Fibroblast of the aortic adventitia (primary cell): ENCODE measurements at places on chromosomes 2 and 18.

DNA sequence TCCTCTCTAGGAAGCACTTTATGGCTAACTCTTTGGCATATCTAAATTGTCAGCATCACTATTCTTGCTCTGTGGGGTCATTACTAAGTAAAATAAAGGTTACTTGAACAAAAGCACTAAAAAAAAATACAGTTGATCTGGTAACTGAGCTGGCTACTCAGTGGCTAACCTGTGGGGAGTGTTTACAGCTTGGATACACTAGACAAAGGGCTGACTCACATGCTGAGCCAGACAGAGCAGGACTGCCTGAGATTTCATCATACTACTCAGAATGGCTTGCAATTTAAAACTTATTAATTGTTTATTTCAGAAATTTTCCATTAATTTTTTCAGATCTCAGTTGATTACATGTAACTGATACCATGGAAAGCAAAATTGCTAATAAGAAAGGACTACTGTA lies 1690.4 kb upstream of the SLC39A10 start:
- DNase-seq: peak; percentile 89

GRCh38 chr2:27956888-27957287 lies 66.4 kb downstream of the BABAM2 start:
- DNase-seq: peak; percentile 79

GRCh38 chr2:174072069-174072468 lies 106.9 kb upstream of the SP3 start:
- DNase-seq: no peak

DNA sequence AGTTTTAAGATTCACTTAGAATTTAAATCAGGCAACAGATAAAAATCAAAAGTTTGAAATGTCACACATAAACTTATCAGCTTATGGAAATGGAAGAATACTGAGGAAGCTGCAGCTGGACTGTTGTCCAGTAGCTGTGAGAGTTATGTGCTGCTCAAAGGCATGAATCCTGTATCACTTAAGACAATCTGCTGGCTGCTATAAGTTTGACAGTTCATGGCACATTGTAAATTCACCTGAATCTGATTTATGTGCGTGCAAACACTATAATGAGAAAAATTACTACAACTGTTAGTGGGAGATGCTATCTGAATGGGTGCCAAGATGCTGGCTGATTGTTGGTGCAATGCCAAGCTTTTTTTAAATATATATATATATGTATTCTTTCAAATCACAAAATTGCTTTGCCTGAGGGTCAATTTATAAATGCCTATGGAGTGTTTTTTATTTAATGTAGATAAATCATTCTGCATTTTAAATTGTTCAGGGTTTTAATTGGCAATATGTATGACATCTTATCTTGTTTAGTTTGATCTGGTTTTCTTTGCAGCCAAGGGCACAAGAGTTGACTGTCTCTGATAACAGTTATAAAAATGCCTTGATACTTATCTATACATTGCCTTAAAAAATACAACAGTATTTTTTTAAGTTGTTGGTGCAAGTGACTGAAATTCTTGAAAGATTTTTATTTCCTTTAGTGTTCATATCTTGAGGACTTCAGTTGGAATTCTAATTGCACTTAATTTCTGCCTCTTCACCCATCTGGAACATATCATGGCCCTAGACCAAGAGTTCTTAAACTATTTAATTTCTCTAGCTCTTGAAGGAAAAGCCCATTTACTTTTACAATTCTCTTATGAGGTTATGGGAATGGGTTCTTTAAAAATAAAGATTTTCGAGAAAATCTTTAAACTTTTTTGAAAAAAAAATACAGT lies 48.7 kb downstream of the CAVIN2 start:
- no peak for DNase-seq

DNA sequence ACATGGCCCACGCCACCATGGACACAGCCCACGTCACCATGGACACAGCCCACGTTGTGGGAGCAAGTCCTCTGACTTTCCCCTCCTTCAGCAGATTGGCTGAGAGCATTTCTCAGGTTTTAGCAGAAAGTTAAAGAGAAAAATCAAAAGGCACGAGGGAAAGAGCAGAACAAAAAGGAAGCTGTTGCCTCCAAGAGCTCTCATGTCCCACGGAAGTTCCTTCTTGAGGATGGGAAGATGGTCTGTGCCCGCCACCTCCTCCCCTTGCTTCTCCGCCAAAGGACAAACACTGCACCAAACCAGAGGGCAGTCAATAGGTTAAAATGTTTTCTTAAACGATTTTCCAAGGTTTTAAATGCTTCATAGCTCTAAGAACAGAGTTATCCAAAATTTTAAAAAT lies 148.4 kb downstream of the HDAC4 start:
- DNase-seq: no peak

GRCh38 chr2:123737371-123737770 lies 287.7 kb upstream of the CNTNAP5 start:
- DNase-seq: no peak

DNA sequence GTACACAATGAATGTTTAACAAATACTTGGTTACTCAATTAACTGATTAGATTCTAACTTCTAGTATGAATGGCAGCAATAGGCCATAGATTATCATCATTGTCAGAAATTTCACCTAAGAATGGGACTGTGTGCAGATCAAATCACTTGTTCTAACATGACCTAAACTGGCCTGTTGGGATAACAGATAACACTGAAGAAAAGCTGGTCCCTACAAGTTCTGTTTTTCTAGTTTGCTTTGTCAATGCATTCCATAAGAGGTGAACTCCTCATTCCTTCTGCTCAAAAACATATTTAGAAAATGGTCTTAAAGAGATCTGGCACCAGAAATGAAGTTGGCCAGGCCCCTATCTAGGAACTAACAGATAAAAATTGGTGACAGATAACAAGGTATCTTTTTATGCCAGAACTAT lies 175.4 kb downstream of the THADA start:
- DNase-seq: peak; percentile 73

GRCh38 chr18:78721238-78721875 lies 258.3 kb upstream of the SALL3 start:
- no peak for DNase-seq

- no peak for DNase-seq
Observed at GRCh38 chr2:234364661-234365060, 132.2 kb downstream of the ARL4C start.

GRCh38 chr2:73842739-73843019 lies 13.9 kb downstream of the STAMBP start:
- DNase-seq: no peak

DNA sequence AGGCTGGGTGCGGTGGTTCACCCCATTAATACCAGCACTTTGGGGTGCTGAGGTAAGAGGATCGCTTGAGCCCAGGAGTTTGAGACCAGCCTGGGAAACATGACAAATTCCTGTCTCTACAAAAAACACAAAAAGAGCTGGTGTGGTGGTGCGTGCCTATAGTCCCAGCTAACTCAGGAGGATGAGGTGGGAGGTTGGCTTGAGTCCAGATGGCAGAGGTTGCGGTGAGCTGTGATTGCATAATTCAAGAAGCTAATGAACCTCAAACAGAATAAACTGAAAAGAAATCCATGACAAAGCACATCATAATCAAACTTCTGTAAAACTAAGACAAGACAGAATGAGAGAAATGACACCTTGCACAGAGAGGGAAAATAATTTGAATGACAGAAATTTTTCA lies 54.8 kb downstream of the SEMA4F start:
- DNase-seq: peak; percentile 71

GRCh38 chr2:72415241-72415661 lies 267.6 kb upstream of the CYP26B1 start:
- peak; percentile 76 for DNase-seq

DNA sequence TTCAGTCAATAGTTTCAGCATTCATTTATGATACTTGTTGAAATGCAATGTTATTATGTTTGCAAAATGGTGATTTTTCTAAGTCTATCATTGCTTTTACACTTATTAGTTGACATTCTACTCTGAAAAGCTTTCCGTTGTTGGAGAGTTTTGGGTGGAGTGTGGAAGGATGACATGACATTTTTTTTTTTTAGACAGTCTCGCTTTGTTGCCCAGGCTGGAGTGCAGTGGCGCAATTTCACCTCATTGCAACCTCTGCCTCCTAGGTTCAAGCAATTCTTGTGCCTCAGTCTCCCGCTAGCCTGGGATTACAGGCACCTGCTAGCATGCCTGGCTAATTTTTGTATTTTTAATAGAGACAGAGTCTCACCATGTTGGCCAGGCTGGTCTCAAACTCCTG lies 29.8 kb downstream of the PIKFYVE start:
- no peak for DNase-seq

- DNase-seq: no peak
Observed at GRCh38 chr2:240879105-240879504, 10.5 kb downstream of the AGXT start.

- peak; percentile 88 for DNase-seq
Observed at GRCh38 chr2:72198532-72199241, 51.0 kb upstream of the CYP26B1 start.

- peak; percentile 51 for DNase-seq
Observed at GRCh38 chr18:23716516-23716915, 27.3 kb downstream of the LAMA3 start.

DNA sequence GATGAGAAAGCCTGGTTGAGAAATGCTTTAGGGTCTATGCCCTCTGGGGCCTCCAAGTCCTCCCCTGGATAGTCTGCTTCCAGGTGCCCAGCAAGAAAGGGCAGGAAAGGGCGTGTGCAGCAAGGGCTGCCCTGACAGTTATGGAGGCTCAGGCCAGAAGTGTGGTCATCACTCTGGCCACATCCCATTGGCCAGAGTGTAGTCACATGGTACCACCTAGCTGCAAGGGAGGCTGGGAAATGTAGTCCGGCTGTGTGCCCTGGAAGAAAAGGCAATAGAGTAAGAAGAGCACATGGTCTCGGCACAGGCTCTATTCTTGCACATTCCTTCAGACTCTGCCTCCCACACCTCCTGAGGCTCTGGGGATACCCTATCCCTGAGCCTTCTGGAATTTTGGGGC lies 35.7 kb downstream of the ODC1 start:
- DNase-seq: peak; percentile 28

- DNase-seq: no peak
Observed at GRCh38 chr2:191515551-191515950, 162.4 kb upstream of the NABP1 start.

DNA sequence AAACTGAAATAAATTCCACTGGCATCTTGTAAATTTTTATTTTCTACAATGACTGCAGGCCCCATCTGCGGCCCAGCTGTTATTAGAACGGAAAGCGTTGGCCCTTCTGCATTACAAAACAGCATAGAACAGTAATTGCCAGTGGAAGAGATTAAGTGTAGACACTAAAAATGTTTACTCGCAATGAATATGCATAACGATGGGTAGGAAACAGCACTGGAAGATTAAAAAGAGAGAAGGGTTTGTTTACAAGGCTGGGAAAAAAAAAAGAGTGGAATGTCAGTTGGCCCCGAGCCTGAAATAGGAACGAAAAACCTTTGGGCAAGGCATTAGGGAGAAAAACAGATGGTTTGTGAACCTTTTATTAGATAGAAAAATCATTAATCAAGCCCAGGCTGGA lies 275.9 kb upstream of the TCF4 start:
- DNase-seq: peak; percentile 43

GRCh38 chr2:208315081-208315788 lies 49.2 kb downstream of the PIKFYVE start:
- peak; percentile 55 for DNase-seq

DNA sequence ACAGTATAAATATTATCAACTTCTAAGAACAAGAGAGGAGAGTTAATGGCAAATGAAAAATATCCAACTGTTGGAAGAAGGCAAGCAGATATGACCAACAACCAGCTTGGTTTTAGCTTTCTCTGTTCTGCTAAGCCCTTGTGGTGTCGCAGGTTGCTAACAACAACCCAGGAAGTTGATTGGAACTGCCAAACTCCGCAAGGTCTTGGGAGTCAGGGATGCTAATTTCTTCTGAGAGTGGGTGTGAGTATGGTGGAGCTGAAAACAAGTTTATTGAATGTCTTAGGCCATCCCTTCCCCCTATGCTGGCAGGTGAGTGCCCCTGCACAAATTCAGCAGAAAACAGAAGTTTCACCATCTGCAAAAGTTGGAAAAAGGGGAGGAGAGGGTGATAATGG lies 17.5 kb downstream of the BZW1 start:
- no peak for DNase-seq

GRCh38 chr2:120586507-120587278 lies 149.0 kb upstream of the GLI2 start:
- DNase-seq: no peak

GRCh38 chr18:824179-824578 lies 12.1 kb upstream of the YES1 start:
- DNase-seq: no peak

GRCh38 chr2:17863539-17863938 lies 14.9 kb upstream of the KCNS3 start:
- no peak for DNase-seq

DNA sequence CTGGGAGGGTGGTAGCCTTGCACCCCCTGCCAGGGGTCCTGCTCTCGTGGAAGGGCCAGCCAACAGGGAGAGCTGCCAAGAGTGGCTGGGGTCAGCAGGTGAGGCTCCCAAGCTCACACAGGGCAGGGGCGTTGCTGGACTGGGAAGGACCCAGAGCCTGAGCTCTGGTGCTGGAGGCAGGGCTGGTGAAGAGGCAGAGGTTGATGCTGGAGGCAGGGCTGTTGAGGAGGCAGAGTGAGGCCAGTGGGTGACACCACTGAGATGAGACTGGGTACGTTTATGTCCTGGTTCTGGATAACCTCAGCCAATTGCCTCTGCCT lies 7.0 kb downstream of the ADRA2B start:
- no peak for DNase-seq

DNA sequence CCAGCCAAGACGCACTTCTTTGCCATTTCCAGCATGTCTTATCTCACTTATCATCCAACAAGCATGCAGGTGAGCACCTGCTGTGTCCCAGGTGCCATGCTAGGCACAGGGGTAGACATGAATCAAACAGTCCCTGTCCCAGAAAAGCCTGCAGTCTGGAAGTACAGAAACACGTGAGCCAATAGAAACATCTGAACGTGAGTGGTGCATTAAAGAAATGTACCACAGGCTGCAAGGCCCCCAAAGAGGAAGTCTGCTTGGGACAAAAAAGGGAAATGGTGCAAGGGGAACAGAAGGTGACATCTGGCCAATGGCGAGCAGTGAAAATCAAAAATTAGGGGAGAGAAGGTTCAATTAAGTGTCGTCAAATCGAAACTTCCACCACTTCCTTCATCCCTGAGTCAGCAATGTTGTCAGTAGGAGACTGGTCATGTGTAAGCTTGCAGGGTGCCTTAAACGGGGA lies 17.6 kb upstream of the TMEM247 start:
- DNase-seq: no peak

GRCh38 chr2:165610591-165611029 lies 141.1 kb downstream of the CSRNP3 start:
- no peak for DNase-seq
